Parietal lobe (tissue), 2 donors: ENCODE measurements at places on chromosomes 4 and X. TPM values are rescaled to one million over a fixed set of nuclear protein-coding genes. Genes with fewer than 3 reads are reported as not detected.

DIAPH2 gene
- total RNA-seq, result 20.3 TPM

NPNT gene
- total RNA-seq, result 43.8 TPM

SERPINA7 gene
- total RNA-seq, result not detected

CSN1S1 gene
- total RNA-seq, result not detected

BEX5 gene
- total RNA-seq, result 24.7 TPM

WAS gene
- 0.63 TPM for total RNA-seq

SMPX gene
- total RNA-seq, result not detected

HERC5 gene
- total RNA-seq, result 1.6 TPM

CSN3 gene
- not detected for total RNA-seq

FAM184B gene
- 3.1 TPM for total RNA-seq

NEK1 gene
- 28.8 TPM for total RNA-seq

PFKFB1 gene
- 0.31 TPM for total RNA-seq

DDIT4L gene
- 0.31 TPM for total RNA-seq

BBS7 gene
- total RNA-seq, result 51.0 TPM

RAB39B gene
- total RNA-seq, result 27.2 TPM

TLR1 gene
- 3.8 TPM for total RNA-seq

FAM47E gene
- total RNA-seq, result 6.6 TPM

CORIN gene
- 0.31 TPM for total RNA-seq

H2AZ1 gene
- total RNA-seq, result 106 TPM

FAAH2 gene
- total RNA-seq, result 9.4 TPM

PHEX gene
- total RNA-seq, result 3.1 TPM

ARMCX5 gene
- total RNA-seq, result 49.5 TPM

HPSE gene
- 0.94 TPM for total RNA-seq

DOK7 gene
- total RNA-seq, result 0.63 TPM

CTAG1A gene
- total RNA-seq, result not detected

JADE3 gene
- 11.0 TPM for total RNA-seq

CT47B1 gene
- total RNA-seq, result not detected

ARMCX1 gene
- 71.4 TPM for total RNA-seq

POU3F4 gene
- total RNA-seq, result 18.8 TPM

MND1 gene
- total RNA-seq, result 7.5 TPM

RTL3 gene
- total RNA-seq, result not detected

LRBA gene
- 40.4 TPM for total RNA-seq

TRIM60 gene
- total RNA-seq, result not detected

NWD2 gene
- 41.0 TPM for total RNA-seq

CDS1 gene
- total RNA-seq, result 6.3 TPM

USP17L10 gene
- total RNA-seq, result not detected

USP26 gene
- under 0.01 TPM for total RNA-seq

KIAA1210 gene
- not detected for total RNA-seq

LRIT3 gene
- total RNA-seq, result 0.31 TPM

GYPE gene
- 0.63 TPM for total RNA-seq

PNMA5 gene
- total RNA-seq, result 2.8 TPM

PIM2 gene
- total RNA-seq, result 9.7 TPM

ATP8A1 gene
- total RNA-seq, result 288 TPM

GATA1 gene
- not detected for total RNA-seq

HSFX3 gene
- not detected for total RNA-seq

UGT2B17 gene
- total RNA-seq, result not detected

EVC2 gene
- 2.5 TPM for total RNA-seq

WNK3 gene
- 61.3 TPM for total RNA-seq
